ENCODE measurements at places on chromosomes 7 and 10. TPM values are rescaled to one million over a fixed set of nuclear protein-coding genes. Genes with fewer than 3 reads are reported as not detected.

DNA sequence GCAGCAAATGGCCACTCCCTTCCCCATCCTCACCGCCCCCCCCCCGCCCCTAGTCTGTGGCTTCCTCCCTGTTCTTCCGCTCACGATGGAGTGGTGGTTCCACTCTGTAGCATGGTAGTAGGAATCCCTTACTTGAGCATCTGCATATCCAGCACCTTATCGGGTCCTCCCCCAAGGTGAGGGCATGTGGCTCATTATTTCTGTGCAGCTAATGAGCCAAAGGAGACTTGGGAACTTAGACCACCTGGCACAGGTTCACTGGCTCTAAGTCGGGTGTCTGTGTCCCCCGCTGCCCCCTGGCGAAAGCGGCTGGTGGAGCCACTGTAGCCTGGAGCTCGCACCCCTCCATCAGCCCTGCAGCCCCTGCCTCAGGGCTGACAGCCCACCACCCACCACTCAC, 22.8 kb upstream of the GPR26 start:
- DNase-seq = peak; percentile 27

- no peak for DNase-seq
Observed at GRCh38 chr10:25815999-25816768, 117.8 kb upstream of the MYO3A start.

DNA sequence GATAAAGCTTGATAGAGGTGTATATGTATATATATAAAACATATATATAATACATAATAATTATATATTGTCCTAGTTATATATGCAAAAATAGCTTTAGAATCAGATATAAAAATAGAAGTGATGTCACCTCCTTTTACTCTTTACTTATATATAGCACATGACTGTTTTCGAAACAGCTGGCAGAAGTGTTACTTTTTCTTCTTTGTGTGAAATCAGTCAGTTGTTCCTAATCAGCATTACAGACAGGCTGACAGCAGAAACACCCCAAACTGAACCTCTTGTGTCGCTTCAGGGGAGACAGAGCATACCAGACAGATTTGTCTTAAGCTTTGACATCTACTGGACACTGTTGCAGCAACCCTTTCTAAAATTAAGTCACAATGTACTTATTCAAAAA, 684.9 kb upstream of the CELF2 start:
- no peak for DNase-seq

DNA sequence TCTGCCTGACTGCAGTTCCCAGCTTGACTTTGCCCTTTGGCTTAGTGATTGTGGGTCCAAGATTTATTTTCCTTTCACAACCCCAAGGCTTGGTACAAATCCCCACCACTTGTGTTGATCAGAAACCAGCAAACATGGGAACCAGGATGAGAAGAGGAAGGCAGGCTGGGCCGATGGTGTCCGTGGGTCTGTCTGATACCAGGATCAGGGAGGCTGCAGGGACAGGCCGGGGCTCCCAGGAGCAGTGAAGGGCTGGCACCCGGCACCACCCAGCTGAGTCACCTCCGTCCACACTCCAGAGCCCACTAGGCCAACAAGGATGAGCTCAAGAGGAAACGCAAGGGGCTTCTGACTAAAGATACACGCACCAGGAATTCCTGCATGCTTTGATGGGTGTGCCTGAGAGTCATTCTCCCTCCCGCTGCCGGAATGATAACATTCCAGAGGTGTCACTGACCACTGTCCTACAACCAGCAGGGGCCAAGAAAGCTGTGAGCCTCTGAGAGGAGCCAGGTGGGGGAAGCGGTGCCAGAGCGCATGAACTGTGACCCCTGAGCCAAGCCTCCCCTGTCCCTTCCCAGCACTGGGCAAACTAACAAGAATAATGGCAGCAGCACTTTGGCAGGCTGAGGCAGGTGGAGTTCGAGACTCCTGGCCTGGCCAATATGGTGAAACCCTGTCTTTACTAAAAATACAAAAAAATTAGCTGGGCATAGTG, 29.2 kb upstream of the PROSER2 start:
- DNase-seq = no peak

DNA sequence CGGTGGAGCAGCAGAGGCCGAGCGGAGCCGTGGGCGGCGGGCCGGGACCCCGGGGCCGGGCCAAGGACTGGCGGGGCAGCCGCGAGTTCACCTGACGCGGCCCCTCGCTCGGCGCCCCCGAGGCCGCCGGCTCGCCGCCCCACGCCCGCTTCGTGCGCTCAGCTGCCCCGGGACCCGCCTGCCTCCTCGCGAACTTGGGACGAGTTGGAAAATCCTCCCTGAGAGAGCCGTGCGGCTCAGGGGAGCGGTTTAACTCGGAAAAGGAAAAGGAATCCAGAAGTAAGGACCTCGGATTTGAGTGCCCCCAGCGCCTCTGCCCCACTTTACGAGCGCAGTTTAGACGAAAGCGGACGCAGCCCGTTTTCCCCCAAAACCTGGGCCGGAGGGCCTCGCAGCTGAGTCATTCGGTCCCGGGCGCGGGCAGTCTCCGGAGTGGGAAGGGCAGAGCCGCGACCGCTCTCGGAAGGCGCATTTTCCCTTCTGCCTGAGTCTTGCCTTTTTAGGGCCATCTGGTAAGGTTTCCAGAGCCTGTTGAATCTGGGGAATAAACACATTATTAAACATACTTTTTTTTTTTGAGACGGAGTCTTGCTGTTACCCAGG, 744 bp downstream of the CREM start:
- peak; percentile 87 for DNase-seq

TUBAL3 gene
- total RNA-seq = not detected

FOXP2 gene
- total RNA-seq = 91.2 TPM

Data from sigmoid colon (tissue), 7 donors.